ENCODE measurements at places on chromosomes 7 and 10. TPM values are rescaled to one million over a fixed set of nuclear protein-coding genes. Genes with fewer than 3 reads are reported as not detected.

DNA sequence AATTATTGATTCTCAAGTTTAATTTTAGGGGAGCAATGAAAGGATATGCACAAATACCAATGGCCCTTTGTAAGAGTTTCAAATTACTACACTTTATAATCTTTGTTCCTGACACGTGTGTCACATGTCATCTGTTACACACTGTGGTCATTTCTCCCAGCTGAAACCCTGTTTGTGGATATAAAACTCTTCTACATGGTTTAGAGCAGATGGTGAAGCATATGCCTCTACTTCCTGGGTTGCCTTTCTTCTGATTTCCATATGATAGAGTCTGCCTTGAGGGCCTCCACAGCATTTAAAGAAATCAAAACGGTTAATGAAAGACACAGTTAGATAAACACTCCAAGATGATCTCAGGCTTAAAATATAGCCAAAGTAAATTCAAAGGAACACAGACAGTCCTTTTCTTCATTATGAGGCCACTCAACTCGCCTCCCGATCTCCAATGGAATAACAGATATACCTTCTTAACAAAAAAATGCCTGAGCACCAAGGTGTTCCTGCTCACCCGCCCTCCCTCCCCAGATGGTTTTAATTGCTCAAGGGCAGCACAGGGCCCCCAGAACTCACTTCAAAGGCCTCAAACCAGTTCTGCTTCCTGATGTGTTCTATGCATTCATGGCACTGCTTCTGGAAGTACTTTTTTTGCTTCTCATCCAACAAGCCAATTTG lies 75.0 kb downstream of the CPVL start:
- DNase-seq = no peak

- no peak for DNase-seq
These were observed 148.5 kb downstream of the POLR1F start for GRCh38 chr7:19560111-19560883.

DNA sequence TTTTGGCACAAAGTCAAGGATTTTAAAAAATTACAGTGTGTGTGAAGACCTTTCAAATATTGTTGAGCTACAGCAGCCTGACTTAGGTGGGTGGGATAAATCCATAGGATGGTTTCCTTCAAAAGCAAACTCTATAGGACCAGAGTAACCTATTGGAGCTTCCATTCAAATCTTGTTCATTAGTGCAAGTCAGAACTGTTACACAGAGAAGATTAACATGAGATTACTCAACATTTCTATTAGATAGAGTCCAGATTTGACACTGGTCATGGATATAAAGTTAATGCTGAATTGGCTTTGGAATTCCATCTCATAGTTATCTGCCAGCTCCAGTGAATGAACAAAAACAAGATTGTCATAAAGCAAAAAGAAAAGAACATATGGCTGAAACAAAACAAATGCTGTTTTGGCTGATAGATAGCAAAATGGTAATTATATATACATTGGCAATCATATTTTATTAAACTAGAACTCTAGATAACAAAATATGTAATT lies 129.6 kb upstream of the SEMA3A start:
- DNase-seq = no peak

Gene NPVF
- polyA plus RNA-seq = not detected

Gene LIPJ
- polyA plus RNA-seq = not detected

Gene PPP3CB
- polyA plus RNA-seq = 41.8 TPM

Gene WDFY4
- polyA plus RNA-seq = not detected

Data from AG04450 (cell line).